ENCODE measurements at places on chromosomes 13 and 19.

- DNase-seq, result peak; percentile 6
These were observed 3.8 kb upstream of the ZNF626 start for GRCh38 chr19:20664901-20665781.

DNA sequence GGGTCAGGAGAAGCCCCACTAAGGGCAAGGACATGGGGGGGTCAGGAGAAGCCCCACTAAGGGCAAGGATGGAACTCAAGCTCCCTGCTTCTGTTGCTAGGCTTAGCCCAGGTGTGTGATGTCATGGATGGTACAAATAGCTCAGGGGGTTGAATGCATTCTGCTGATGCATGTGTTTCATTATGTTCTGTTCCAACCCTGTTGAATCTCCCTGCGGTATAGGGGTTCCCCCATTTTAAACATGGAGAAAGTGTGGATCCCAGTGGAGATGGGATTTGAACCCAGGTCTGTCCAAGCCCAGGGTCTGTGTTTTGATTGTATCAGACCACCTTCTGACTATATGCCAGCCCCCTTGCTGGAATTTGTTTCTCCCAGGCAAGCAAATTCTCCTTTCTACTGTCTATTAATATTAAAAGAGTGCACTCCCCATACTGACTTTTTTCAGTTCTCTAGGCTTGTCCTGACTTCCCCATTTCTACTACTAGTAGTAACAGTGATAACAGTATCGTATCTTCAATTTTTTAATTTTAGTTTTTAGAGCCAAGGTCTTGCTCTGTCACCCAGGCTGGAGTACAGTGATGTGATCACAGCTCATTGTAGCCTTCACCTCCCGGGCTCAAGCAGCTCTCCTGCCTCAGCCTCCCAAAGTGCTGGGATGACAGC, 6.7 kb downstream of the ZNF865 start:
- no peak for DNase-seq

DNA sequence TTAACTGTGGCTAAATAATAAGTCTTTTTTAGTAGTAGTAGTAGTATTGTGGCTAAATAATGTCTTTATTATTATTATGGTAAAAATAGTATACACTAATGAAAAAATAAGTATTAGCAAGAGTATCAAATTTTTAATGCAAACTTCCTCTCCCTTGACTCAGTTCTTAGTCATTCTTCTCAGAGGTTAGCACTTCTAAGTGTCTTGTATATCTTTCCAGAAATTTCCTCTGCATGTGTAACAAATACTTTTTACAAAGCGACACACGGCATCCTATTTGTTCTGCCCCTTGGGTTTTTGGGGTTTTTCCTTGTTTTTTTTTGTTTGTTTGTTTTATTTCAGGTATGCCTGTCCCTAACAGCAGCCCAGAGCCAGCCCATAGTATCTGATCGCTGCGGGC, 20.9 kb downstream of the SIN3B start:
- DNase-seq, result peak; percentile 61

GRCh38 chr13:31895691-31896090, 135.9 kb upstream of the FRY start:
- no peak for DNase-seq

DNA sequence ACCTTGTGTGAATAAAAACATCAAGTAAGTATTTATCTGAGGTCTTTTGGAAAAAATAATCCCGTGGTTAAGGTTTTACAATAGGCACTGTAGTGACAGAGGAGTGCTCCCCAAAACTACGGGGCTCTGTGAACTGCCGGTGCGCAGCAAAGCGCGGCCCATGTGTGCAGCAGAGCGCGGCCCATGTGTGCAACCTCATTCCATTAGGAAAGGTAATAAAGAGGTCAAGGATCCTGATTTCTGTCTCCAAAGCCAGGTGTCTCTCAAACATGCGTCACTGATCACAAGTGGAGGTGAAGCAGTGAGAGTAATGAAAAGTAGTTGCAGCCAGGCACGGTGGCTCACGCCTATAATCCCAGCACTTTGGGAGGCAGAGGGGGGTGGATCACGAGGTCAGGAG, 58.7 kb downstream of the MRPL57 start:
- no peak for DNase-seq

DNA sequence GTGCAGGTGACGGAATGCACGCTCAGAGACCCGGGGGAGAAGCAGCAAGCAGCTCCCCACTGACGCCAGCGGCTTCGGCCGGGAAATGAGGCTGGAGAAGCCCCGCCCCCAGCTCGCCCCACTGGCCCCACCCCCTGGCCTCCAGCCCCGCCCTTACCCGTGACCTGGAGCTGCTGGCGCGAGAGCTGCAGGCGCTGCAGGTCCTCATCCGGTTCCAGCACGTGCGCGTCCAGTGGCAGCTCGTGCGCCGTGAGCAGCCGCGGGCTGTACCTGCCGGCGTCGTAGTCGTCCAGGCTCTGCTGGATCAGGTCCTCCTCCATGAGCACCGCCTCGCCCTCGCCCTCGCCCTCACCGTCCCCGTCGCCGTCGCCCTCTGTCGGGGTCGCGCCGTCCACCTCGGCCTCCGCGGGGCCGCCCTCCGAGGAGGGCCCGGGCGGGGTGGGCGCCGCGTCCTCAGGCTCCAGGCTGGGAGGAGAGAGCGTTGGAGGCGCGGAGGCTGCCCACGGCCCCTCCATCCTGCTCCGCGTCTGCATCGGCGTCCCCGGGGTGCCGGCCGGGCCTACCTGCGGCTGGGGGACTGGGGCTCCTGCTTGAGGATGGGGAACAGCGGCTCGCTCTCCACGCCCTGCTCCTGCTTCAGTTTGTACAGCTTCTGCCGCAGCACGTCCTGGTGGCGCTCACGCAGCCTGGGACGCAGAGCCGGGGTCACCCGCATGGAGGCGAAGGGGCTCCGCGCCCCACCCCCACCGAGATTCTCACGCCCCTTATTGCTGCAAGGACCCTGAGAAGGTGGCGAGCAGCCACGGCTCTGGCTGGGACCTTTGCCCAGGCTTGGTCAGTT, 6.4 kb upstream of the TBXA2R start:
- DNase-seq, result no peak

DNA sequence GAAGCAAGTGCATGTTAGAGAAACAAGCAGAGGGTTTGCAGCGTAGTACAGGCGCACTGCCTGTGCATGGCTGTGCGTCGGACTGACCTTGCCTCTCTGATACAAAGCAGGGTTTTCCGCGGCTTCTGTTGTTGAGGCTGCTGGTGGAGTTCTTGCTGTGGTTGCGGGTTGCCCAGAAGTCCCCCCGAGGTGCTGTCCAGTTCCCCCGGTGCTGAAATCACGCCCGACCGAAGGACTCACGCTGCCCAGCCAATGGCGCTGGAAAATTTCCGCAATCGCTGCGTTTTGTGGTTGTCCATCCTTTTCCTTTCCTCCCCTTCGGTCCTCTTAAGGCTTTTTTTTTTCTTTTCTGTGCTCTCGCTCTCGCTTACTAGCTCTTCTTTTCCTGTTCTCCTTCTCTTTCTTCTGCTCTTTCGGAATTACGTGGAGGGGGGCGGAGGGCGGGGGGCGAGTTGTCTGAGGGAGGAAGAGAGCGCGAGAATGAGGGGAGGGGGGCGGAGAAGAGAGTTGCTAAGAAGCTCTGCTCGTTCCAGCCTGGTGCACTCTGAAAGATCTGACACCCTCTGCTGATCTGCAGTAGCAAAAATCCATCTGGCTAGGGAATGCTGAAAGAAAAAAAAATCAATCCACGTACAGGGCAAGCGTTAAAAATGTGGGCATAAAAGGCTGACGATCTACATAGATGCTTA, at the start of gene SLITRK1:
SLITRK1 (minus strand) TSS at position 558 of the 689 bp plus-strand sequence. CDS start 967 bp downstream, outside the sequence.
- peak; percentile 59 for DNase-seq

GRCh38 chr19:5094768-5095567, 126.1 kb downstream of the KDM4B start:
- no peak for DNase-seq

- peak; percentile 36 for DNase-seq
These were observed 24.4 kb upstream of the GPR18 start for GRCh38 chr13:99282264-99283231.

DNA sequence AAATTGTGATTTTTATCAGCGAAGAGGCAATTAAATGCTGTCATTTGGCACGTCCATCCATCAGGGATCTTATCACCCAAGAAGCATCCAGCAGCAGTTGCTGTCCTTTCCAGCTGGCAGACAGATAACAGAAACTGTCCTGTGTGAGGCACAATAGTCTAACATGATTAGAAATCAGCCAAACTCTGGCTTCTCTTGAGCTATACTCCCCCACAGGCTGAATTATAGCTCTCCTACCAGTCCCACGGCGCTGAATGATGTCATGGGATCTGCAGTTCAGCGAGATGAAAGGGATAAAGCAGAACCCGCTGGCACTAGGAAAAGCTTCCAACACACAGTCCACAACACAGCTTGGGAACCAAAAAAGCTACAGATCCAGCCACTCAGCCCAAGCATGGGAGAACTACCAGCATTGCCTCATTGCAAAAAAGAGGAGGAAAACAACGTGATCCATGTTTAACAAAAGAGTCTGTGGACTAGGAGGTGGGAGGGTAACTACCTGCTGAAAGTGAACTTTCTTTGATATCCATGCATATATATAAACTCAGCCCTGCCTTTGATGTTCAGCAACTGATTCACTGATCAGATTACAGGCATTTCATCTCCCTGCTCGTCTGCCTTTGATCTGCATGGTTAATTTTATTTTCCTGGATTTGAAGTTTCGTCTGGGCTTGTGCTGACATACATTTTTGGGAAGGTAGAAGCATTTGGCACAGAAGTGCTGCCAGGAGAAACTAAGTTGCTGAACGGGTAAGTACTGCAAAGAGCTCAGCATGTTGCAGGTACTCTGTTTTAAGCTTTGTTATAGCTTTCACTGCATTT, at the start of gene TNFRSF19:
TNFRSF19 (plus strand) TSS at position 314 of the 822 bp plus-strand sequence. CDS start 19,772 bp downstream, outside the sequence.
- peak; percentile 86 for DNase-seq

DNA sequence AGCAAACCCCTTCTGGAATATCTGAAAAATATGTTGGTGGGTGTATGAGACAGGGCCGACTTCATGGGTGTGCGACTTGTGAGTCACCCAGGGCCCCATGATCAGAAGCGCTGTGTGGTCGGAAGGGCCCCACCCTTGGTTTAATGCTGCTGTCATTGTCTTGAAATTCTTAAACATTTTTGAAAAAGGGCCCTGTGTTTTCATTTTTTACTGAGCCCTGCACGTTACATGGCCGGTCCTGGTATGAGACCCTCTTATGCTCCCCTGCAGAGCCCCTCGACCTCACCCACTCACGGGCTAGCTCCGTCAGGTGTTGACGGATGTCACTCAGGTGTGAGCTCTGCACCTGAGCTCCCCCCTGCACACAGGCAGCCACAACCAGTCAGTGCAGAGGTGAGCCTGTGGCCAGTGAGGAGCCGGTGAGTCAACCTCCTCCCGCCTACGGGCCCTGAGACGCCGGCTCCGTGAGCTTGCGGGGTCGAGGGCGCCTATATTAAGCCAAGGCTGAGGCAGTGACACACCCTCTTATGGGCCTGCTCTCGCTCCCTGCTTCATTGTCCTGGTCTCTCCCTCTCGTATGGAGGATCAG, 27.7 kb downstream of the GADD45B start:
- DNase-seq, result peak; percentile 85

GRCh38 chr13:113876346-113877148, 12.7 kb upstream of the GAS6 start:
- no peak for DNase-seq

- DNase-seq, result no peak
These were observed 42.0 kb downstream of the ZNF486 start for GRCh38 chr19:20209051-20209450.

DNA sequence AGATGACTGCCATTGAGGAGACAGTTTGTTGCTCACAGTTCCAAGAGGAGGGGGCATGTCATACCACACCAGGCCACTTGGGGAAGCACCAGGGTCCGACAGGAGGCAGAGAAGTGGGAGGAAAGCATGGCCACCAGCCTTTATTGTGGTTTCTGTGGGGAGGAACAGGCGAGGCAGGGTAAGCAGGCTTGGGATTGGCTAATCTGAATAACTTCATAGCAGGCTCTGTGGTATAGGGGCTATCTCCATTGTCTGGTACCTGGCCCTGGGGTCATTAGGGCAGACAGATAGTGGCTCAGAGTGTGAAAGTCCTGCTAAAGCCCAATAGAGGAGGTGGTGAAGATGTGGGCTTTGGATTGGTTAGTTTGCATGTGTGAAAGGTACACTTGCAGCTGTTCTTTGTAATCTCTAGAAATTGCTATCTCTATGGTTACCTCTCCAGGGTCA, 35.5 kb downstream of the CBY2 start:
- DNase-seq, result no peak

GRCh38 chr19:48025480-48025879, 18.4 kb downstream of the CABP5 start:
- no peak for DNase-seq

- no peak for DNase-seq
These were observed 42.1 kb downstream of the ZNRF4 start for GRCh38 chr19:5497297-5497696.

DNA sequence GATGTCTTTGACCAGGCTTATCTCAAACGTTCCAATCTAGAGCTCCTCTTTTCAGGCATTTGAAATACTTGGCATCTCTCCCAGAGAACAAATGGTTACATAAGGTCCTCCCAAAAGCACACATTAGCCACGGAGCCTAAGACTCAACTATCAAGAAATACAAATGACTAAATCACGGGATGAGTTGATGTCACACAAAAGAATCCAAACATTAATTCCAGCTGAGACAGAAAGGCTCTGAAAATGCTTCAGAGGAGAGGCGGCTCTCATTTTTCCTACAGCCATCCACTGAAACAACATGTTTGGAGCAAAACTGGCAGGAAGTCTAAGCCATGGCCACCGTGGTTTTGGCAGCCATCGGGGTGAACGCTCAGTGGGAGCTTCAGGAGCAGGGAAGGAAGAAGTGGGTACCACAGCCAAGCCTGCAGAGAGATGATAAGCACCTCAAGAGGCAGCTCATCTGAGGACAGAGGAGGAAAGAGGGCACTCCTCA, 122.5 kb downstream of the STK24 start:
- peak; percentile 94 for DNase-seq

- DNase-seq, result no peak
These were observed 36.3 kb downstream of the DGKH start for GRCh38 chr13:42084722-42085121.

- no peak for DNase-seq
These were observed 3.5 kb upstream of the SIGLEC7 start for GRCh38 chr19:51138549-51138979.

- no peak for DNase-seq
These were observed 798.3 kb downstream of the GPC5 start for GRCh38 chr13:92196591-92197256.

DNA sequence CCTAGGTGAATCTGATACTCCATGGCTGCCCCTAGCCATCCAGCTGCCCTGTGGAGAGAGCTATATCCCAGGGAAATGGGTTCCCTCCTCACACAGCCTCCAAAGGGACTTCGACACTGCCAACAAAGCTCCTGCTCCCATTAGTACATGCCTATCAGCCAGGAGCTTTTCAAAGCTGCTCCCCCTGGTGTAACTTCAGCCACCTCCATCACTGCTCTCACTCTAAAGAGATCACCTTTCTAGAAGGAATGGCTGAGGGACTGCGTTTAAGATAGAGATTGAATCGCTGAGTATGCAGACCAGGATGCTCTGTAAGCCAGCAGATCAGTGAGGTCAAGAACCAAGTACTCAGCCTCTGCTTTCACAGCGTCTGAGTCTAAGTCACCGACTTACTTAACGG, 213.7 kb downstream of the NALCN start:
- DNase-seq, result no peak

- DNase-seq, result no peak
These were observed 5.5 kb upstream of the PDE4C start for GRCh38 chr19:18231775-18232174.

DNA sequence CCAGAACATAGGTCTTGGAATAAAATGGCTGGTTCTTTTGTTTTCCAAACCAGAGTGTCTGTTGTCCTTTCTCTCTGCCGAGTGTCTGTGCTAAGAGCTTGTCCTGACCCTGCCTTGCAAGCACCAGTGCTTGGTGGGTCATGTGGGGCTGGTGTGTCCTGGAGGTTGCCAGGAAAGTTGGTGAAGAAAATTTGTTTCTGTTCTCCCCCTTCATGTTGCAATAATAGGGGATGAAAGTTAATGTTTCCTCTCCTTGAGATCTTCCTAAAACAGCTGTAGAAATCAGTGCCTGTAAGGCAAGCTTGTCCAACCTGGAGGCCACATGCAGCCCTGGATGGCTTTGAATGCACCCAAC, 2.7 kb downstream of the HAMP start:
- DNase-seq, result no peak
